ENCODE measurements at places on chromosomes 12 and 14. TPM values are rescaled to one million over a fixed set of nuclear protein-coding genes. Genes with fewer than 3 reads are reported as not detected.

DNA sequence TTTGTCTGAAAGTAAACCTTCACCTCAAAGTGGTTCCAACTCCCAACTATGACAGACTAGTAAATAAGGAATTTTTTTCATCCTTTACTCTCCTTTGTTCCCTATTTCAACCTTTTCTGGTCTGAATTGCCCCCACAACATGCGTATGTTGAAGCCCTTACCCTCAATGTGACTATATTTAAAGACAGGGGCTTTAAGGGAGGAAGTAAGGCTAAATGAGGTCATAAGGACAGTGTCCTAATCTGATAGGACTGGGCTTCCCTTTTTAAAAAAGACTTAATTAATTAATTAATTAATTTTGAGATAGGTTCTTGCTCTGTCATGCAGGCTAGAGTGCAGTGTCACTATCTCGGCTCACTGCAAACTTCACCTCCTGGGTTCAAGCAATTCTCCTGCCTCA, 86.3 kb downstream of the VCPKMT start:
- DNase-seq: no peak
- peaks cover 23% of the 10 kb centered on the region for H3K4me1 ChIP-seq
- no peak overlapping the region for H3K4me3 ChIP-seq
- H3K27ac ChIP-seq: no peak overlapping the region

- H3K36me3 ChIP-seq: no peaks in the 10 kb centered on the region
- DNase-seq: peak; percentile 83
- peaks cover 21% of the 10 kb centered on the region for H3K4me1 ChIP-seq
Observed at GRCh38 chr12:124609041-124609989, 41.9 kb upstream of the NCOR2 start.

The GPX2 gene
- total RNA-seq: not detected

DNA sequence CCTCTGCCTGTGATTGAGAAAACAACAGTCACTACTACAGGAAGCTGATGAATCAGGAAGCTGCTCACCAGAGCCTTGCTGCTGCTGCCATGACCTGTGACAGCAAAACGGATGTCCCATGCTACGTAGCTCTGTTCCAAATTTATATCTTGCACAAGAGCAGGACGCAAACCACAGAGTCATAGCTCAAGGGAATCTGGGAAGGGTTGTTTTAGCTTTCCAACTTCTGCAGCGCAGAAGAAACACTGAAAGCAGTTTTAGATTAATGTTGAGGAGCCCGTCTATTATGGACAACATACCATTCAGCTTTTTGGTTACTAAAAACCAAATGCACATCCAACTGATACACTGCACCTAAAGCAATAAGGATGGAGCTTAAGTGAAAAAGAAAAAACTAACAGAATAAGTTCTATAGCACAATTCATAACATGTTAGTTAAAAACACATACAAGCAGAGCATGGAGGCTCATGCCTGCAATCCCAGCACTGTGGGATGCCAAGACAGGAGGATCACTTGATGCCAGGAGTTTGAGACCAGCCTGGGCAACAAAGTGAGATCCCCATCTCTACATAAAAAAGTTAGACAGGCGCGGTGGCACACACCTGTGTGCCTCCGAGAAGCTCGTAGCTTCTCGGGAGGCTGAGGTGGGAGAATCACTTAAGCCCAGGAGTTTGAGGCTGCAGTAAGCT, 1.7 kb upstream of the ANKRD33 start:
- H3K27ac ChIP-seq: peak overlapping the region; percentile 64
- H3K27me3 ChIP-seq: peaks cover 4% of the 10 kb centered on the region
- H3K36me3 ChIP-seq: no peaks in the 10 kb centered on the region
- DNase-seq: peak; percentile 90
- peaks cover 16% of the 10 kb centered on the region for H3K4me1 ChIP-seq

- no peak overlapping the region for H3K4me3 ChIP-seq
- H3K27me3 ChIP-seq: no peaks in the 10 kb centered on the region
- no peaks in the 10 kb centered on the region for H3K4me1 ChIP-seq
- no peak overlapping the region for H3K27ac ChIP-seq
- no peaks in the 10 kb centered on the region for H3K36me3 ChIP-seq
- no peak for DNase-seq
Observed at GRCh38 chr14:105107351-105107750, 42.1 kb upstream of the GPR132 start.

DNA sequence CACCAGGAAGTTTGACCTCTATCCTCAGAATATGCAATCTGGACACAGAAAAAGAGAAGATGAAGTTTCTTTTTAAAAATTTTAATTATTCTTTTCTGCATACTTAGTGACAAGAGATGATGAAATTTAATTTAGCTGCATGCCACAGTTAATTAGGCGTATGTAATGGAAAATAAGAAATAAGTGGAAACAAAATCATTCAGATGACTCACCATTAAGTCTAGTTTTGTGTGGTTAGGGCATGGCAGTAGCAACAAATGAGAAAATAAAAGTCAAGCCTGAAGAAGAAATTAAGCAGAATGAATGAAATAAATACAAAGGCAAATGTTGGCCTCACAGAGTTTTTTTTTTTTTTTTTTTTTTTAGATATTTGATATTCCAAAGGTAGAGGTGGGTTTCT, 30.9 kb upstream of the KLRD1 start:
- H3K27me3 ChIP-seq: no peaks in the 10 kb centered on the region
- no peak for DNase-seq
- no peaks in the 10 kb centered on the region for H3K36me3 ChIP-seq
- no peaks in the 10 kb centered on the region for H3K4me1 ChIP-seq
- H3K27ac ChIP-seq: no peak overlapping the region

The KRT77 gene
- total RNA-seq: not detected

The TIGAR gene
- 10.9 TPM for total RNA-seq

DNA sequence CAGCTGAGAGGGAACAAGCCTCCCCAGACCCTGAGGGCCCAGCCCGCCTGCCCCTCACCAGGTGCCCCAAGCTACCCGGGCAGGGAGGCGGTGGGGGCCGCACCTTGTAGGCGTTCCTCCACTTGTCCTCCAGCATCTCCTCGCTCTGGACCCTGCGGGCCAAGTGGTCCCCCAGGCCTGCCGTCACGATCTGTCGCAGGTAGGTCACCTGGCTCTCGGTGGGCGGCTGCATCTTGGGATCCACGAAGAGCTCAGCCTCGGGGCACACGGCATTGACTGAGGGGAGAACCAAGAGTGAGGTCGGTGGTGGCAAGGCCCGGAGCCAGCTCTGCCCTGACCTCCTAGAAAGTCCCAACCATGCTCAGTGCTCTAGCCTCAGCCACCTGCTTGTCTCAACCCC, 36.6 kb downstream of the DHX37 start:
- no peak overlapping the region for H3K4me3 ChIP-seq
- H3K27ac ChIP-seq: no peak overlapping the region
- no peaks in the 10 kb centered on the region for H3K4me1 ChIP-seq
- DNase-seq: no peak

Data from heart right ventricle (tissue), 16 donors.